ENCODE measurements at places on chromosomes 4 and X.
A peak's percentile ranks its signal among the peaks of the same experiment; 100 is the strongest.

DNA sequence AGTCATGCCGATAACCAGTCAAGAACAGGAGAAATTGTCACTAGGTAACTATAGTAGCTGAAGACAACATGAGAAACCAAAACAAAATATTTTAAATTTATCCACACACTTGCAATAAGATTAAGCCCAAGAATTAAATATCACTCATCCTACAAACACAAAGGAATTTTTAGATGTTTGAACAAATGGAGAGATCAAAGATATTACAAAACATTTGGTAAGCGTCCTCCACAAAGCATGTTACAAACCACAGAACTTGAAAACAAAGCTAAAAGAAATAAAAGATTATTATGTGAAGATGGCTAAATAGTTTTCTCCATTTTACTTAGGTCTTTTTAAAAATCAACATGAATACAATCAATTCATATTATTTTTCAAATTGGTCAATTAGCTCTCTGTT is 631.9 kb upstream of the INTU start:
- no peak for DNase-seq

GRCh38 chrX:110384490-110384889 is 25.8 kb downstream of the RTL9 start:
- DNase-seq, result no peak

DNA sequence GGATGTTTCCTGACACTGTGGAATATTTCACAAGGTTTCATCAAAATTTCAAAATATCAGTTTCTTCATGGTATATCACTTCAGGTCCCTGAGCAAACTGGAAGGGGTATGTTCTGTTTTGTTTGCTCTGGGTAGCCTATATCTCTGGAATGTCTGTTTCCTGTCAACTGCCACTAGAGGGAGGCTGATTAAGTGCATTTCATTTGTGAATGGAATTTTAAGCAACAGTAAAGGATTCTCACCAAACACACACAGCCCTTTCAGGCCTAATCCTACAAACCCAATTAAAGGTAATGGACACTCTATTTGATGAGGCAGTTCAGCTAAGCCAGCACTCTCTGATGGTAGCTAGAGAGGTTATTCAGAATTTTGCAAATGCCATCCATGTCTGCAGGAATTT is 307.1 kb downstream of the TEX13A start:
- DNase-seq, result no peak

DNA sequence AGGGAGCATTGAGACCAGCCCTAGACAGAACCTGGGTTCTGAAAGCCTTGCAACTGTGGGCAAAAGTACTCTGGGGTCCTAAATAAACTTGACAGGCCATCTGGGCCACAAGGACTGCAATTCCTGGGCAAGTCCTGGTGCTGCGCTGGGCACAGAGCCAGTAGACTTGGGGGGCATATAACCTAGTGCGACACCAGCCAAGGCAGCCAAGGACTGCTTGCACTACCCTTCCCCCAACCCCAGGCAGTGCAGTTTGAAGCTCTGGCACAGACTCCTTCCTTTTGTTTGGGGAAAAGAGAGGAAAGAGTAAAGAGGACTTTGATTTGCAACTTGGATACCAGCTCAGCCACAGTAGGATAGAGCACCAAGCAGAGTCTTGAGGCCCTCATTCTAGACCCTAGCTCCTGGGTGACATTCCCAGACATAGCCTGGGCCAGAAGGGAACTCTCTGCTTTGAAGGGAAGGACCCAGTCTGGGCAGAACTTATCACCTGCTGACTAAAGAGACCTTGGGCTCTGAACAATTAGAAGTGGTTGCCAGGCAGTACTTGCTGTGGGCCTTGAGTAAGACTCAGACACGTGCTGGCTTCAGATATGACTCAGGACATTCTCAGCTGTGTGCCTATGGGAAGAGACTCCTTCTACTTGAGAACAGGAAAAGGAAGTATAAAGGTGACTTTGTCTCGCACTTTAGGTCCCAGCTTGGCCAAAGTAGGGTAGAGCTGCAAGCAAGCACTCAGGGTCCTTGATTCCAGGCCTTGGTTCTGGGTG is 522.8 kb downstream of the GLUD2 start:
- DNase-seq, result no peak

GRCh38 chr4:122921300-122921699 is 1.1 kb downstream of the NUDT6 start:
- DNase-seq, result no peak

DNA sequence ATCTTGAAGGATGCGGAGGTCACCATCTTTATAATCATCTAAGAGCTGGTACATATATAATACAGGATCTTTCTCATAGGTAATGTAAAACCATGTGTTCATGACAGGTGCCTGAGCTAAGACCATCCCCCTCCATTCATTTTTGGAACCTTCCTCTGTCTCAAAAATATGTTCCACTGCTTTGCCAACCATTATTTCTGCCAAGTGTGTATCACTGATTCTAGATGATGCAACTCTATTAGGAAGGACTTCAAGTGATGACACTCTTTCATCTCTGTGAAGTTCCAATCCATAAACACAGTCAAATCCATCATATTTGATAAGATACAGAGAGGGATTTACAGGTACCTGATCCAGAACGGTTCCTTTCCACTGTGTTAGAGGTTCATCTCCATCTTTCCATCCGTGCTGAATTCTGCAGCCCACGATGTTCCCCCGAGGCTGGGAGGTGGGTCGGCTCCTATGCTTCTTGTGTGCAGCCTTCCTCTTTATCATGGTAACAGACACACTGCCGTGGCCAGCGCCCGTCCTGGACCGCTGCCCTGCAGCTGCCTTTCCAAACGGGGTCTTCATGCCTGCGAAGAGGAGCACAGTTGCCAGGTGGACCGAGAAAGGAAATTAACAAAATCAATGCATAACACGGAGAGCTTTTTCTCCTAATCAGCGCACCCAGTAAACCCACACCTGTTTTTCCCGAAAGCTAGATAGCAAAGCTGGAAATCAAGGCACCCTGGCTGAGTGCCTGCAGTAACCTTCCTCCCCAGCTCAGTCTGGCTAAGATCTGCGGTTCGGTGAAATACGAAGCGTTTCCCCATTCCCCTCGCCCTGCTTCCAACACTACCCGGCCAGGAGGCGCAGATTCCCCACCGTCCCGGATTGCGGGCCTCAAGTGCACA is 718 bp downstream of the SPIN3 start:
- no peak for DNase-seq

GRCh38 chr4:173319696-173320095 is 14.5 kb downstream of the HMGB2 start:
- no peak for DNase-seq

GRCh38 chr4:41787931-41788330 is 39.4 kb upstream of the PHOX2B start:
- DNase-seq, result no peak

- no peak for DNase-seq
These were observed 418.6 kb downstream of the INPP4B start for GRCh38 chr4:142427456-142427855.

DNA sequence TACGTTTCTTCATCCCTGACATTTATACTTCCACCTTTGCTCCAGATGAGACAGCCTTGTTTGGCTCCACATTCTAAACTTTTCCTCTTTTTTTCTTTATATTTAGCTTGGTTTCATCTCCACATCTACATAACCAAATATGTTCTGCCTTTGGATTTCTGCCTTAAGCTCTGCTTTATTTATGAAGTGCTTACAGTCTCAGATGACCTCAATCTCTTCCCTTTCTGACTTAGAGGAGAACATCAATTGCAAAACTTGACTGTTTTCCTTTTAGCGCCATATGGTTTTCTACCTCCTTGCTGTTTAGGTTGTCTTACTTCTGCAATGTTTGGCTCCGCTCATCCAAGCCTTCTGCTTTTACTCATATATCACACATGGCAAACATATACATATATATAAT is 7.5 kb downstream of the ASB5 start:
- no peak for DNase-seq

- DNase-seq, result no peak
These were observed 15.7 kb downstream of the ATP10D start for GRCh38 chr4:47500776-47501175.

DNA sequence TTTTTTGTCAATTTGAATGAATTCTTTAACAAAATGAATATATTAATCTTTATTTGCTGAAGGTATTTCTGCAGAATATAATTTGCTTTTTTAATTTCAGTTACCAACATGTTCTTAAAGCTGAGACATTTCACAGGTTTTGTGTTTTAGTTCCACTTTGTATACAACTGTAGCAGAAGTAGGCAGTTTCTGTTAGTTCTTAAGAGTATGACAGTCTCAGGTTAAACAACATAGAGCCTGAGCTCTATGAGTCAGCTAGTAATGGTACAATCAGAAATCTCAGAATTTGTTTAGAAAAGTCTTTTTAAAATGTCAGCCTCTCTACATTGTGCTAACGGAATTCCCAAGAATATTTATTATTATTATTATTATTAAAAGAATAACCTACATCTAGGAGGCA is 50.4 kb downstream of the GSTCD start:
- no peak for DNase-seq

DNA sequence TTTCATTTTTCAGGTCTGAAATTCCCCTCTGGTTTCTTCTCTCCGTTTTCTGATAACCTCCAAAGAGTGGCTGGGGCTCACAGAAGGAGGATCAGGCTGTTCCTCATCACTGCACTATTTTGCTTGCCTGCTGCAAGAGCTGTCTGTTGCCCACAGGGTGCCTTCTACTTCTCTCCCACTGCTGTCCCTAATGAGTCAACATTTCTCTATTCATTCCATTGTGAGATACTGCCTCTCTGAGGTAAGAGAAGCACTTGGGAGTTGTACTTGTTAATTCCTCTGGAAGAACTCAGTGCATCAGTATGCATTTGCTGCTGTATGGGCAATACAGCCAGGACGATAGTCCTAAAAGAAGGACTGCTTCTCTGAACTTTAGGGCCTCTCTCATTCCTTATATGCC is 34.8 kb downstream of the CT47B1 start:
- no peak for DNase-seq

DNA sequence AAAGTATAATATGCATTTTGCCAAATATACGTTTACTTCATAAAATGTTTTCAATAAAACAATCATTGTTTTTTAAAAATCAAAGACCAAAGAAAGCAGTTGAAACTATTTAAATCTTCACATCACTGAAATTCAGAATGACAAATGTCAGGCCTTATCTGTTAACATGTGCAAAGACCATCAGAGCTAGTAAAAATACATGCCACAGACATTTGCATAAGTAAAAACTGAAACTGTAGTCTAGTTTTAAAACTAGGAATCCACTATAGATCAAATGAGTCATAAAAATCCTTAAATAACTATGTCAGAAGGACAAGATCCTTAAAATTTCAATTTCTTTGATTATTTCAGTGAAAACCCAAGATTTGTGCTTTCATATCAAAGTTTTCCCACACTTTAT is 24.8 kb downstream of the KLHL15 start:
- DNase-seq, result no peak

GRCh38 chrX:134374910-134375309 is 85.1 kb upstream of the HPRT1 start:
- DNase-seq, result peak; percentile 54

GRCh38 chr4:171342646-171343045 is 470.6 kb upstream of the GALNTL6 start:
- DNase-seq, result no peak

Measured in hematopoietic multipotent progenitor cell treated with erythropoietin and hydrocortisone succinate and interleukin-3 and kit ligand, for 8 days (in vitro differentiated cells).